DMS53 (cell line): ENCODE measurements at places on chromosomes 5 and 9.
A peak's percentile ranks its signal among the peaks of the same experiment; 100 is the strongest.

DNA sequence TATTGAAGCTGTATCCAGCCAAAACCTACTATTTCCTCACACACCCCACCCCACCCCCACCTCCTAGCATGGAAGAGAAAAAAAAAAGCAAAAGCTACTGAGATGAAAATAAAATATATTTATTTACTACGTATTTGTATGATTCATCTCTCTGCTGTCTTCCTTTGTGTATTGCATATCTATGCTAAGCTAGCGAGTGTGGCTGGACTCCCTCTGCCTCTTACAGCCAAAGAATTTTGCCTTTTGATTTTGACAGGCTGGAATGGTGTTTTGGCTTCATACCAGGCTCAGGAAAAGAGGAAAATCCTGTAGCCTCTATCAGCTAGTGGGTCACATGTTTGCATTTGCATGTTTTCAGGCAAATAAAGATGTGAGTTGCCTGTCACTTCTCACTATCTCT is 2.2 kb downstream of the ABLIM3 start:
- DNase-seq: no peak

DNA sequence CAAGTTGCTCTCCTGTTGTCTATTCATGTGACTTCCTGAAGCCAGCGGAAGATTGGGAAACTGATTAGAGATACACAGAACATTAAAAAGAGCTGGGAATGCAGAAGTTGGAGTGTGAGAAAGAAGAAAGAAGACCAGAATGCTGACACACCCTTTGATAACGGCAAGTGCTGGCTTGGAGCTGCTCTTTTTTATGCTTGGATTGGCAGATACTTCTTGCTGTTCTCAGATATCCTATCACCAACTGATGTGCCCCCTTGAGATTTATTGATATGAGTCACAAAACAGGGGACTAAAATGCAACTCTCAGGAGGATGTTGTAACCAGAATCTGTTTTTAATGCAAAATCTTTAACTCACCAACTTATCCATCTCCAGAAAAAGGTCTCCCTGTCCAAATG is 56.0 kb upstream of the ASTN2 start:
- no peak for DNase-seq

DNA sequence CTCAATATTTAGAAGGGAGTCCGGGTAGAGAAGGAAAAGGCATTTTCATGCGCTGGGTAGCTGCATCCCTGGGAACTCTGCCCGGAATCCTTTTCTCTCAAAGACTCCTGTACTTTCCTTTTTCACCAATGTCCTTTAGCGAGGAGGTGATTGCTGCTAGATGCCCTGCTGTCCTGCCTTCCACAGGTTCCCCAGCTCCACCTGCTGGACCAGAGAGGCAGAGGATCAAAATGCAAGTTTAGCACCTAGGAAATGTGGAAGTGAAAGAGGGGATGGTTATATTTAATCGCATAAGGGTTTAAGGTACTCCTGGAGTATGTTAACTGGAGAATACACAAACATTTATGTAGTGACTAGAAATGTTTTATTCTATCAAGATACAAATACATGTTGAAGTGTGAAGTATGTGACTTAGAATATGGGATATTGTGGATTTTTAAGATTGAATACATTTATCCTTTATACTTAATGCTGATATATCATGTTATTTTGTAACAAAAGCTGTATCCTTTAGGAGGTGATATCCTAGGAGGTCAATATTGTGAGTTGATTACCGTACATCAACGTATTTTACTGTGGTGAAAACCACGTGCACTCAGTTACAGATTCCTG is 145.7 kb downstream of the ARHGAP26 start:
- peak; percentile 84 for DNase-seq

- no peak for DNase-seq
Measured at GRCh38 chr9:91647371-91647770, 223.7 kb upstream of the NFIL3 start.

DNA sequence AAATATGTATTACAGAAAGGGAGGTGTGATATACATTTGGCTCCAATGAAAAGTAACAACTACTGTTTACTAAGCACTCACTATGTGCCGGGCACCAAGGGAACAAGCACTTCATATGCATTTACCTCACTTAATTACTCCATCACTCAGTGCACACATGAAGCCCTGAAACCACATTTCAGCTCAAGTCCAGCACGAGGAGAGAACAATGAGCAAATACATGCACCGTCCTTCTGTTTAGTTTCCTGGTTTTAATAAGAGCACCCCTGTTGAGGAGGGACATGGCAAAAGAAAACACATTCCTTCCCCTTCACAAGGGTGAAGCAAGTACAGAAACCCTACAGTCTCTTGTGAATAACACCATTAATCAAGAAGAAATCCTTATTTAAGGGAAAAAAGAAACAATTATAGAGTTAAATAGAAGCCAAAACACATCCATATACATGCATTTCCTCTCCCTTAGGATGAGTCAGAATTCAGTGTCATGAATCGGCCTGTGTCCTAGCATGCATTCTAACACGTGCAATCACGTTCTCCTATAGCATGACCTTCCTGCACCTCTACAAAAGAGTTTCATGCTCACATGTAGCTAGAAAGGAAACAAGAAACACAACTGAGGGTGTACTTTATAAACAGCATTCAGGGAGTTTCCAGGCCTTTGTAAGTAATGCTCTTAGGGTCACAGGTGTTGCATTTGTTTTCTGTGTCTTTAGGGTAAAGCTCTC is 411.6 kb downstream of the BNC2 start:
- DNase-seq: no peak

DNA sequence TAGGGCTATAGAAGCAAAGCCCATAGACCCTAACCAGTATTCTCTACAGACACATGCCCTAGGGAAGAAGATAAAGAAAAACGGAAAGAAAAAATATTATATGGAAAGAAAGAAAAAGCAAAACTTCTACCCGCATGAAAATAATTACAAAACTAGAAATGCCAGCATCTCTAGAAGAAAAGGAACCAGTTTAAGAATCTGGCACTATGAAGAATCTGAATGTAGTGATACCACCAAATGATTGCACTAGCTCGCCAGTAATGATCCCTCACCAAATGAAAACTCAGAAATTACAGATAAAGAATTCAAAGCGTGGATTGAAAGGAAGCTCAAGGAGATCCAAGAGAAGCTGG is 341.9 kb upstream of the GRIA1 start:
- no peak for DNase-seq

DNA sequence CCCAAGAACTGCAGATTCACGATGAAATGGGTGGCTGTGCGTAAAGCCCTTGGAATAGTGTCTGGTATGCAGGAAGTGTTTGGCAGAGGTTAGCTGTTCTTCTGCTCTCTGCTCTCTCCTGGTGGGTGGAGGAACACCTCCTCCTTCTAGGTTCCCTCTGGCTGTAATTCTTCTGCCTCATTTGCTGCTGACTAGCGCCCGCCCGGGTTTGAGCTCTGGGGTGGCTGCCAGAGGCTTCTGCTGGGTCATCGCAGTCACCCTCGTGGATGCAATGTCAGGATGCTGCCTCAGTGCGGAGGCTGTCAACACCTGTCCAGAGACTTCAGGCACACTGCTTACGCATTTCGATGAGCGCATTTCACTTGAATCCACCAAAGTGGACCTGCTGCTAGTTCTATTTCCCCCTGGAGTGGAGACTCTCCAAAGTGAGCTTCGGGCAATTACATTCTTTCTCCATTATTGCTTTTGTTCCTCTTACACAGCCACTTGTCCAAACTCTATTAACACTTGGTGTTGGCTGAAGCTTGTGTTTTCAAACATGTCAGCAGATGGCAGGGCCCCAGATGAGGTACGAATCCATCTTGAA is 11.7 kb downstream of the DOCK2 start:
- no peak for DNase-seq

GRCh38 chr5:60806591-60807243 is 37.4 kb downstream of the ELOVL7 start:
- no peak for DNase-seq

- DNase-seq: no peak
Measured at GRCh38 chr5:86866036-86866435, 248.3 kb downstream of the COX7C start.

DNA sequence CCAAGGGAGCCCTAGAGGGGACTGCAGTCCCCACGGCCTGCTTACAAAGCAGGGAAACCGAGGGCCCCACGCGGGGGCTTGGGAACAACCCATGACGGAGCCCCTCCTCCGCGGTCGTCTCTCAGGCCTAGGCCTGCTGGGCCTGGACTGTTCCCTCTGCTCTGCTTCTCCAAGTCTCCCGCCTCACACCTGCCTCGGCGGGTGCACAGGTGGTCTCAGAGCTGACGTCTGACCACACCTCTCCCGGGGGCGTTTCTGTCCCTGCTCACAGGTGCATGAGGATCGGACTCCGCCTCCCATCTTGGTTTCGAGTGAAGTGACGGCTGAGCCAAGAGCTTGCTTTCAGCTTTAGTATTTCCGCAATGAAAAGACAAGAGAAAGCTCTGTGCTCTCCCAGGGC is 72.1 kb downstream of the MRPL36 start:
- no peak for DNase-seq

DNA sequence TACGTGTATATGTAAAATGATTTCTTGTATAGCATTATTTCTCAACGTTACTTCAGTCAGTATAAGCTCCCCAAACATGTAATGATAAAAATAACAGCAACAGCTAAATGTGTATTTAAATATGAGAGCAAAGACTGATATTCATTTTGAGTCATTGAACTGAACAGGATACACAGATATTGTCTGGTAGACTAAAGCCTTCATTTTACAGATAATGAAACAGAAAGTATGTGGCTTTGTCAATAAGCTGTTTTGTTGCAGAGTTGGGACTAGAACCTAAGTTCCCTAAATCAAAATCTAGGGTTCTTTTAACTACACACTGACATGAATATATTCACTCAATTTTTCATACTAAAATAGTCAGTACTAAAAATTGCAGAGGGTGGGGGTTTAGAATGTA is 80.4 kb upstream of the MARCHF11 start:
- no peak for DNase-seq

DNA sequence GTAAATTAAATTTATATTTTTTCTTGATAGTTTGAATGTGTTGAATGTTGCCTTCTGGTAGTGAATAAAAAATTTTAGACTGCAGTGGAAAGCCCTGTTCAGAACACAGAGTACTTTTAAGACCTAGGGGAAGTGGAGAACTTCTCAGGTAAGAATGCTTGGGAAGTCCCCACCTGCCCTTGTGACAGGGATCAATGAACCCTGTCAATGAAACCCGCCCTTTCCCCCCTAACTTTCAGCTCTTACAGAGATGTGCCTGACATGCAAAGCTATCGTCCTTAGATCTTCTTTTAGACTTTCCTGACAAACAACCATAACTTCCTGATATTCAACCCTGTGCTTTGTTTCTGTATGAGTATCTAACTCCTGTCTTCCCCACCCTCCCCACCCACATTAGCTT is 562.7 kb downstream of the TLE4 start:
- DNase-seq: no peak

DNA sequence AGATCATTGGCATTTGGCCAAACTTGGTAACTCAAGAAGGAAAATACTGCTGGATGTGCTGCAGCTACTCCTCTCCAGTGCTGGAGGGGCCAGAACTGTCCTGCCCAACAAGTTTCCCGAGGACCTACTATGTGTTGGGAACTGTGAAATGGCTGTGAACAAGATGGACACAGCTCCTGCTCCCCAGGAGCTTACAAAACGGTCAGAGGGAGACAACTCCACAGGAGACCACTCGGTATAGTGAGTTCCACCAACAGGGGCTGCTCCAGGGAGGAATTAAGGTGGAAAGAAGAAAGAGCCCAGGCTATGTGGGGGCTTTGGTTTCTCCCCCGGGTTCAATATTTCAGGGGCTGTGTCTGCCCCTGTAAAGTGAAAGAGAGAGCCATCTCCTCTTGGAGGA is 78.8 kb downstream of the GNA14 start:
- peak; percentile 14 for DNase-seq

DNA sequence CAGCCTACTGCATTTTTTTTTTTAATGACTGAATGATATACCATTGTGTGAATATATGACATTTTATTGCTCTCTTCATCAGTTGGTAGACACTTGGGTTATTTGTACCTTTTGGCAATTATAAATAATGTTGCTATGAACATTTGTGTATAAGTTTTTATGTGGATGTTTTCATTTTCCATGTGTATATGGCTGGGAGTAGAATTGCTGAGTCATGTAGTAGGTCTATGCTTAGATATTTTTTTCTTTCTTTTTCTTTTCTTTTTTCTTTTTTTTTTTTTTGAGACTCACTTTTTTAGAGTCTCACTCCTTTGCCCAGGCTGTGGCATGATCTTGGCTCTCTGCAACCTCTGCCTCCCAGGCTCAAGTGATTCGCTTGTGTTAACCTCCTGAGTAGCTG is 32.9 kb upstream of the FAM120AOS start:
- DNase-seq: no peak

- no peak for DNase-seq
Measured at GRCh38 chr5:89418407-89419085, 535.6 kb upstream of the MEF2C start.

DNA sequence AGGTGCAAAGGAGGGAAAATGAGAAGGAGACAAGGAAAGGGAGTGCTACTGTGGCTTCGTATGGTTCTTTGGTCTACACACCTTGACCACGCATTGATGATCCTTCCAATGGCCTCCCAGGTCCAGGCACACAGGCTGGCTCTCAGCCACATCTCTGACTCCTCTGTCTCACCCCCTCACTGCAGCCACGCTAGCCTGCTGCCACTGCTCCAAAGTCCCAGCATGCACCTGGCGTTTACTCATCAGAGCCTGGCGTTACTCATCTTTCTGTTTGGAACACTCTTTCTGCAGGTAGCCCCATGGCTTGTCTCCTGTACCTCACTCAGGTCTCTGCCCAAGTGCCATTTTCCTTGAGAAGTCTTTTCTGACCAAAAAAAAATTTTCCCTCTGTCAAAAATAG is 195.5 kb downstream of the SNCAIP start:
- DNase-seq: peak; percentile 34

DNA sequence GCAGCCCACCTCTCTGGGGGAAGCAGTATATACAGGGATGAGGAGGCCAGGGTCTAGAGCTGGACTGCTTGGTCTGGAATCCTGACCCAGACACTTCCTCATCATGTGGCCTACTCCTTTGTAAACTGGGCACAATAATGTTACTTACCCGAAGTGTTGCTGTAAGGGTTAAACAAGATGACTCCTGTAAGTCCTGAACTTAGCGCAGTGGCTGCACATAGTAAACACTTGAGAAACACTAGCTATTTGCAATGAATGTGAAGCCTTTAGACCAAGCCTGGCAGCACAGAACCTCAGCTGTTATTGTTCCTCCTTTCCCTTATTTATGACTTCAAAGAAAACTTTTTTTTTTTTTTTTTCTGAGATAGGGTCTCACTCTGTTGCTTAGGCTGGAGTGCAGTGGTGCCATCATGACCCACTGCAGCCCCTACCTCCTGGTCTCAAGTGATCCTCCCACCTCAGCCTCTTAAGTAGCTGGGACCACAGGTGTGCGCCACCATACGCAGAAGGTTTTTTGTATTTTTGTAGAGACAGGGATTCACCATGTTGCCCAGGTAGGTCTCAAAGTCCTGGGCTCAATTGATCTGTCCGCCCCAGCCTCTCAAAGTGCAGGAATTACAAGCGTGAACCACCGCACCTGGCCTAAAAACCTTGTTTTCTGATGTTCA is 96.2 kb upstream of the IL6ST start:
- peak; percentile 65 for DNase-seq

- DNase-seq: no peak
Measured at GRCh38 chr5:149397530-149397929, 18.4 kb upstream of the IL17B start.

GRCh38 chr9:124395826-124396225 is 19.4 kb downstream of the PSMB7 start:
- no peak for DNase-seq
